ENCODE measurements at places on chromosomes 1 and 21. TPM values are rescaled to one million over a fixed set of nuclear protein-coding genes. Genes with fewer than 3 reads are reported as not detected.

Gene LCE1A
- not detected for total RNA-seq

- DNase-seq: no peak
These were observed 51.3 kb downstream of the PCP4 start for GRCh38 chr21:39918558-39918957.

- DNase-seq: no peak
These were observed 262.1 kb downstream of the PTPRU start for GRCh38 chr1:29498126-29499103.

DNA sequence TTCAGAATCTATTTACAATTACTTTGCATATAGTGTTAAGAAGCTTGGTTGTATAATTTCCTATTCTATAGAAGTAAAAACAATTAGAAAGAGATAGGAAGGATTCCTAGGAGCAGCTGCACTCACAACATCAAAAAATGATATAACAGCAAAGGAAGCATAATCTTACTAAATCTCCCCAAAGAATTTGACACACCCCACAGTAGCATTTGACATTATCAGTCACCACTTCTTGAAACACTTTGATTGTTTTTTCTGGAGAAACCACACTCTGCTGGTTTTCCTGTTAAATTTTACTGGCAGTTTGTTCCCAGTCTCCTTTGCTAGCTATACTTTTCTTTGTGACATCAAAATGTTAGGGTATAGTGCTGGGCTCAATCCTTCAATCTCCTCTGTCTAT is 100.8 kb upstream of the KIAA1614 start:
- DNase-seq: no peak

DNA sequence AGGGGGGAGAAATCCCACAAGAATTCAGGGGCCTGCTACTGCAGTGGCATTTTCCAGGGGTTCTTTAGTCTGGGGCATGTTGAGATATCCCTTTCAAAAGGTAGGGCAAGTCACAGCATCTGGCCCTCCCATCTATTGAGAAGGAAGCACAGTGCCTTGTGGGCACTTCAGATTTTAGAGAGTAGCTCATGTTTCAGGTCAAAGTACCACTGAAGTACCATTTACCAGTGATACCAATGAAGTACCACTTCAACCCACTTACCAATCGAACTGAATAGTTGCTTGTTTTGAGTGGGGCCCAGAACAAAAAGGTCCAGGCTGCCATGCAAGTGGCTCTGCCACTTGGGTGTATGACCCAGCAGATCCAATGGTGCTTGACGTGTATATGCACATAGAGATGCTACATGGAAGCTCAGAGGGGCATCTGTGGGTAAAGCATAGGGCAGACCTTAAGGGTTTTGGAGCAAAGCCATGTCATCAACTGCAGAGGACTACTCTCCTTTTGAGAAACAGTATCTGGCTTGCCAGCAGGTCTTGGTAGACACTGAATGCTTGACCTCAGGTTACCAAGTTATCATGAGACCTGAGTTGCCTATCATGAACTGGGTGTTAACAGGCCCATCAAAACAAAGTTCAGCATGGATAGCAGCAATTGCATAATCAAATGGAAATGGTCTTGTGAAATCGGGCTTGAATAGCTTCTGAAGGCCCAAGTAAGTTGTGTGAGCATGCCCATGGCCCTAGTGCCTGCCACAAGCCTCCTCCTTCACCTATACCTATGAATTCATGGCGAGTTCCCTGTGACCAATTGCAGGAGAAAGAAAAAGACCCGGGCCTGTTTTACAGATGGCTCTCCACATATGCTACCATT is 23.5 kb downstream of the PLA2G2D start:
- DNase-seq: no peak

DNA sequence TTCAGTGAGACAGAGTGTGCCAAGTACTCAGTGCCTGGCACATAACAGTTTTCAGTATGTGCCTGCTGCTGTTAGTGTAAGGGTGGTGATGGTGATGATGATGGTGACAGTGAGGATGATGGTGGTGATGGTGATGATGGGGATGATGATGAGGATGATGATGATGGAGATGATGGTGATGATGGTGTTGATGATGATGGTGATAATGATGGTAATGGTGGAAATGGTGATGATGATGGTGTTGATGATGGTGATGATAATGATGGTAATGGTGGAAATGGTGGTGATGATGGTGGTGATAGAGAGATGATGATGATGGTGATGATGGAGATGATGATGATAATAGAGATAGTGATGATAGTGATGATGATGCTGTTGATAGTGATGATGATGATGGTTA is 62.0 kb downstream of the AJAP1 start:
- no peak for DNase-seq

DNA sequence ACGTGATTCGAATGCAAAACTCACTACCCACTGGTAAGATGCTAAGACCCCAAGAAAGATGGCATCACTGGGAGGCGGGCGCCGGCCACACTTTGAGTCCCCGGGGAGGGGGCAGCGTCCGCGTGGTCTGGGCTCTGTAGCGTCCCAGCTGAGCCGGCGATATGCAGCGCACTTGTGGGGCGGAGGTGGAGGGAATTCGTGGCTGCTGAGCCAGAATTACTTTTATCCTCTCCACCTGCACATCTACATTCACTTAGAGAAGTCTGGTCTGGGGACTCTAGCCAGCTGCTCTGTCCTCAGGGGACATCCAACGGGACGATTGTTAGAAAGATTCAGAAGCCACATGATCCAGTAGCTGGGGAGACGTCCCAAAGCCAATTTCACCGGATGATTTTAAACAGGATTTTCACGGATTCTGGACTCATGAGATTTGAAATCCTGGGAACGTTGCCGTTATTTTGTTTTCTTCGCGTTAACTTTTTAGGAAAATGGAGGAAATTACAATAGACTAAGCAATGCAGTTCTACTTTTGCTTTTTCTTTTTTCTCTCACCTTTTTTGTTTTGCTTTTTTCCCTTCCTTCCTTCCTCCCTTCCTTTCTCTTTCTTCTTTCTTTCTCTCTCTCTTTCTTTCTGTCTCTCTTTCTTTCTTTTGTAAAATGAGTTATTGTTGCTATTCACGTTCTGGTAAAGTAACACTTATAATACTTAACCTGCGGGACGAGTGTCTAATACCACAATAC is 1.3 kb downstream of the JAM2 start:
- peak; percentile 62 for DNase-seq

Gene HOOK1
- total RNA-seq: 10.7 TPM

Gene AMY2A
- total RNA-seq: not detected

Gene PSMD4
- total RNA-seq: 149 TPM

DNA sequence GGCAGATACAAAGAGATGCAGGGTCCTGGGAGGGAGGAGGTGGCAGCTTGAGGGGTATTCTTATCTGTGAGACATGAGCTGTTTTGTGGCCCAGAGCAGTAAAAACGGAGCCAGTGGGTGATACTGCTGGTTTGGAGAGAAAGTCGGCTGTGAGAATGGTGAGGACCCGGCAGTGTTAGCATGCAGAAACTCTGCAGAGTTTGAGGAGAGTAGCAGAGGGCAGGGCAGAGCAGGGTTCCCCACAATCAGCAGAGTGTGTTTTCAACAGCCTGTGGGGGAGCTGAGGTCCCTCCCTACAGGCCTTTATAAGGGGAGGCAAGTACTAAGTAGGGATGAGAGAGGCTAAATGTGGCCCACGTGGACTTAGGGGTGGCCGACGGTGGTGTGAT is 423 bp downstream of the SLAMF8 start:
- no peak for DNase-seq

DNA sequence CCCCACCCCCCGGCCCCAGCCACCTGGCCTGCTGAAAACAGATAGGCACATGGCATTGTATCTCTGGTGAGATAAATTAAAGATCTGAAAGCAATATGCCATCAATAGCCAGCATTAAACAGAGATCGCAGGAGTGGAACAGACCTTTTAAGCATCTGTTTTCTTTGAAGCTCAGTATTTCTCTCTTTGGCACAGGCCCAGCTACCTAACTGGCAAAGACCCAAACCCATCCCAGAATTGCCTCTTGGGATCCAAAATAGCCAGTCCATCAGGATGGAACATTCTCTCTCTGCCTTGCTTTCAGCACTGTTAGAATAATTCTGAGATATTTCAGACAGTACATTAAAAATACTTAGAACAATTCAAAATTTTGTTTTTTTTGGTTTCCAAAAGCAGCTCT is 46.0 kb downstream of the KCNJ6 start:
- DNase-seq: no peak

Gene LYPD8
- total RNA-seq: not detected

Gene C1orf115
- 22.7 TPM for total RNA-seq

Gene CFHR1
- not detected for total RNA-seq

Gene KIF2C
- total RNA-seq: 0.87 TPM

DNA sequence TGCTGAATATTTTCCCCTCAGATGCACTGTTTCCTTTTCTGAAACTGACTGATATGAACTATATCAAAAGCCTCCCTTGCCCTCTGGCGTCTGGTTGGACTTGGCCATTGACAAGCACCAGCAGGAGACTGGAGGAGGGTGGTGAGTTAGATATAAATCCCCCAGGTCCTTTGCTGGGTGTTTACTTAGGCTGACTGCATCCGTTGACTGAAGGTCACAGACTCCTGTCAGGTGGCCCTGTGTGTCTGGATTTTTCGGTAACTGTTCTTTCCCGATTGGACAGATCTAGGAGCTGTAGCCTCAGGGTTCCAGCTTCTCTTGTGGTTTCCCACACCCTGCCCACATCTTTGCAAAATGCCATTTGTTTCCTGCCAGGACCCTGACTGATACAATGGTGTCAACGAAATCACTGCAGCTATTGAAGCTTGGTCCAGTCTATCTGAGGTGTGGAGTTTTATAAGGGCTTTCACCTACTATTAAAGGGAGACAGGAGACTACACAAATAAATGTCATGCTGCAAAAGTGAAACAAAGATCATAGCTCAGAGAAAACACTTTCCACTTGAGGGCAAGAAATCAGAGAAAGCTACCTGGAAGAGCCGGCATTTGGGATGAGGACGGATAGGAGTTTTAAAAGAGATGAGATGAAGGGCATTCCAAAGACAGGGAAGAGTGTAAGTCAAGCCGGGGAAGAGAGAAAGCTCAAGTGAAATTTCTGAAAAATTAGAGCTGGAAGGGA is 1.5 kb upstream of the MAGI3 start:
- DNase-seq: no peak

DNA sequence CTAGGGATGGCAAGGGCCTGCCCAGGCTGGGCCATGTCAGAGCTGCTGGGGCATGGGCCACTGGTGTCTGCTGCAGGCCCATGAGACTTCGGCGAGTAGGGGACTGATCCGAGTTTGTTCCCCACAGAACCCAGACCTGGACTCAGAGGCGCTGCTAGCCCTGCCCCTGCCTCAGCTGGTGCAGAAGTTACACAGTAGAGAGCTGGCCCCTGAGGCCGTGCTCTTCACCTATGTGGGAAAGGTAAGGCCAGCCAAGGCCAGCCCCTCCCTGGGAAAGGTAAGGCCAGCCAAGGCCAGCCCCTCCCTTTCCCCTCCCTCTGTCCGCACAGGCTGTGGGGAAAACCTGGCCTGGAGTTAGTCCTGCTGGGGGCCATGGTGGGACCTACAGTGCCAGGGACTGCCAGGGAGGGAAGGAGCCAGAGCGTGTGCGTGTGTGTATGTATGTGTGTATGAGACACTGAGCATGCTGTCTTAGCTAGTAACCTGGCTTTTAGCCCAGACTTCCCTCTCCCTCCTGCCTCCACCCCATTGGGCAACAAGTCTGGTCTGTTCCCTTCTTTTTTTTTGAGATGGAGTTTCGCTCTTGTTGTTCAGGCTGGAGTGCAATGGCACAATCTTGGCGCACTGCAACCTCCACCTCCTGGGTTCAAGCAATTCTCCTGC is 8.0 kb downstream of the FAAH start:
- DNase-seq: peak; percentile 59

- DNase-seq: no peak
These were observed 378.9 kb downstream of the BRINP3 start for GRCh38 chr1:190098756-190099155.

Gene CD52
- total RNA-seq: 6.3 TPM

DNA sequence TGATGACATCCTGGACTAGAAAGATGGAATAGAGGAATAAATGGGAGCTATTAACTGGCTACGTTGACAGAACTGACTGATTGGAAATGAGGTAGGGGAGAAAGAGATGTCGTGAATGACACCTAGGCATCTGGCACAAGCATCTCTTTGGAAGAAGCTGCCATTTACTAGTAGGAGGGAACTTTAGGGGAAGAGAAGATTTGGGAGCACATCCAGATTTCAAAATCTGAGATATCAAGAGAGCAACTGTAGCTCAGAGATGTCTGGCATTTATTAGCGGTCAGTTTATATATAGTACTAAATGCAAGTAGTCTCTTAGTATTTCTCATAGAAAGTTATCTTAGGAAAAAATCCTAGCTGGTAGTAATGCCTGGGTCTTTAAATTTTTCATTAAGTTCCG is 131.9 kb upstream of the C1orf105 start:
- no peak for DNase-seq

DNA sequence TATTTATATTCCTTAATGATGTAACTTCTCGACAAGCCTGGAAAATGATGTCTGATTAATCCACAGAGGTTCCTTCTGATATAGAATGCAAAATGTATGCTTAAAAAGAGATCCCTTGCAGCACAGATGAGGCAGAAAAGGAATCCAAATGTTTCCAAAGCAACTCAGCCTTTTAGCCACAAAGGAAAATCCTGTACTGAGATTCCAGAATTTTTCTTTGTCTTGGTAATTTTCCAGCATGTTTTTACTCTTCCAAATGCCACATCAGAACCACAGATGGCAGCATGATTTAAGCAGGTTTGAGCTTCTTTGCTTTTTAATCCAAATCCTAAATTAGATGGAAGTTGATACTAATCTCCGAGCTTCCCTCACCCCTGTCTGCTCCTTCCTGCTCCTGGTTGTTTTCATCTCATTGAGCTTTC is 176.4 kb upstream of the PALMD start:
- DNase-seq: no peak

DNA sequence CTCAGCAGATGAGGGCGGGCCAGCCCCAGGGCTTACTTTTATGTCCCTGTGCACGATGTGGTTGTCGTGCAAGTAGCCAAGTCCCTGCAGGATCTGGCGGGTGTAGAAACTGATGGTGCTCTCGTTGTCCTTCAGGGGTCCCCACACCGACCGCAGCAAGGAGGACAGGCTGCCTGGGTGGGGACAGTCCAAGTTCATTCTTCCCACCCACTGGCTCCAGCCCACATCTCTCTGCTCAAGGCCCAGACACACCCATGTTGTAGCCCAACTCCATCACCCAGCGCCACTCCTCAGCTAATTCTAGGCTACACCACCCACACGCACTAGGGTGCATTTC is 7.0 kb downstream of the MAP3K6 start:
- no peak for DNase-seq

- peak; percentile 45 for DNase-seq
These were observed at the start of gene CRABP2 for GRCh38 chr1:156705321-156705917. CRABP2 (minus strand) TSS chr1:156705583; CDS start chr1:156705446, 137 bp downstream.

- peak; percentile 44 for DNase-seq
These were observed 40.1 kb downstream of the TLR5 start for GRCh38 chr1:223102797-223103533.

Gene CDA
- total RNA-seq: 2.9 TPM

Gene KCNH1
- not detected for total RNA-seq

Gene BMP8A
- total RNA-seq: not detected

DNA sequence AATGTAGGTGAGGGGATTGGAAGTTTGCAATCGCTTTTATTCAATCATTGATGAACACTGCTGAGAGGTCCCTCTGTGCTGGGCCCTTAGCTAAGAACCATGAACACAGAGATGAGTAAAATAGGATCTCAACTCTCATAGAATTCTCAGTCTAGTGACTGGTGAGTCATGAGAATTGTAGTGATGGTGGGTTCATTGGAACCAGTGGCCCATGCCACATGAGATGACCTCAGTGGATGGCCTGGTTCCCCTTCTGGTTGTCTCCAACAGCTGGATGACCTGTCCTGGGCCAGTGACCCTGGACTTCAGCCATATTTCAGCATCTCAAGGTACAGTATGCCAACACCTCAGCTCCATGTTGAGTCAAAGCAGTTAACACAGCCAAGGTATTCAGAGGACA is 21.3 kb upstream of the S100A10 start:
- no peak for DNase-seq

Data from left ventricle myocardium superior (tissue), 1 donor.